ENCODE measurements at places on chromosomes 7 and 10. TPM values are rescaled to one million over a fixed set of nuclear protein-coding genes. Genes with fewer than 3 reads are reported as not detected.

Gene NPM3
- polyA plus RNA-seq = 2.5 TPM

Gene RSBN1L
- 8.3 TPM for polyA plus RNA-seq

Gene KLLN
- polyA plus RNA-seq = 0.55 TPM

Gene VSTM4
- polyA plus RNA-seq = 2.4 TPM

DNA sequence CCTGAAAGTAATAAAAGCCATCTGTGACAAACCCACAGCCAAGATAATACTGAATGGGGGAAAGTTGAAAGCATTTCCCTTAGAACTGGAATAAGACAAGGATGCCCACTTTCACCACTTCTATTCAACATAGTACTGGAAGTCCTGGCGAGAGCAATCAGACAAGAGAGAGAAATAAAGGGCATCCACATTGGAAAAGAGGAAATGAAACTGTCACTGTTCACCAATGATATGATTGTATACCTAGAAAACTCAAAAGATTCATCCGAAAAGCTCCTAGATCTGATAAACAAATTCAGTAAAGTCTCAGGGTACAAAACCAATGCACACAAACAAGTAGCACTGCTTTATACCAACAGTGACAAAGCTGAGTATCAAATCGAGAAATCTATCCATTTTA is 581.7 kb upstream of the TEX47 start:
- no peak for DNase-seq

DNA sequence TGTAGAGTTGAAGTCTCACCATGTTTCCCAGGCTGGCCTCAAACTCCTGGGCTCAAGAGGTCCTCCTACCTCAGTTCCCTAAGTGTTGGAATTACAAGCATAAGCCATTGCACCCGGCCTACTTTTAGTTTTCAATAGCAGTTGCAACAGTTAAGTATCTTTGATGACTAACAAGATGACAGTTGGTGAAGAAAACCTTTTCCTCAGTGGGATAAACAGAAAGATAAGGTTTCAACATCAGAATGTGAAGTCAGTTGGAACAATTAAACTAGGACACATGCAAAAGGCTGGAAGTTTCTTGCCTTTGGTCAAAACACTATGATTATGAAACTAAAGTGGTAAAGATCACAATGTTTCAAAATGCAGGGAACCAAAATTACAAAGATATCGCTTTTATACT is 169.2 kb downstream of the ZNF438 start:
- DNase-seq = no peak

DNA sequence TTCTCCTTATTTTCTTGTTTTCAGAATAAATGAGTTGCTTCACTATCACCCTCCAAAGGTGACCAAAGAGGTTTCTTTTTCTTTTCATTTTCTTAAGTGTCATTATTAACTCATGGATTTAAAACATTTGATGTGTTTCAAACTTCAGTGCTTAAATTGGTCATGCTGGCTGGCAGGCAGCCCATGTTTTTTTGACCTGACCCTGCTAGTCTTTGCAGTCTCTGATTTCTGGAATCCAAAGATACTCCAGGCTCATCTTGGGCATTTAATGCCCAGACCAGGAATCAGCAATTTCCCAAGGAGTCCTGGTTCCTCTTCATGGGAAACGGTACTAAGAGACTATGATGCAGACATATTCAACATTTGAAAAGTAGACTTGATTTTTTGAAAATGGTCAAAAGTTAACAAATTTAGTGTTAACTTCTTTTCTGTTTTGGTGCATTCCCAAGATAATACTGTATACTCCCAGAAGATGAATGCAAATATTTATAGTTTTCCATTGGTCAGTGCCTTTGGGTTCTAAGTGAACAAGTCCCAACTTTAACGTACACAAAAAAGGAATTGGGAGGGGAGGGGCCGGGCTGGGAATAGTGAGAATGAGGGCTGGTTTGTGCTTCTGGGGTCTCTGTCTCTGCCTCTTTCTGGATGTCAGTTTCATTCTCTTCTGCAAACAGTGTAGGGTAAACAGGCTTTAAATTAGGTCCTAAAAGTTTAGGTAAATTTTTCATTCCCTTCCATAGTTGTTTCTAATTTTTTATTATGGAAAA is 19.8 kb downstream of the NUB1 start:
- no peak for DNase-seq

DNA sequence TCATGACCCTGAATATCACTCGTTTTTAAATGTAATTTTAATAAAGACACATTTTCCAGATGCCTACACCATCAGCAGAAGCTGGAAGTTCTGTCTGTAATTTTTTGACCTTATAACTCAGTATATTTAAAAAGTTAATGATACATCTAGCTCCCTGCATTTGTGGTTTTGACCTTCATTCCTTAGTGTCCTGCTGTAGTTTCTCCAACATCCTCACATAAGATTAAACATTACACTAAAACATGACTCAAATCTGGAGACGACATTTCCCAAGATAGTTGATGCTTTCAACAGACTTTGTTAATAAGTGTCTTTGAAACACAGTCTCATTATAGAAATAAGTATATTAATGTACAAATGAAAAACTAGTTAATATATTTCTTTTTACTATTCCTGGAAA is 363.1 kb downstream of the POM121L12 start:
- DNase-seq = no peak

DNA sequence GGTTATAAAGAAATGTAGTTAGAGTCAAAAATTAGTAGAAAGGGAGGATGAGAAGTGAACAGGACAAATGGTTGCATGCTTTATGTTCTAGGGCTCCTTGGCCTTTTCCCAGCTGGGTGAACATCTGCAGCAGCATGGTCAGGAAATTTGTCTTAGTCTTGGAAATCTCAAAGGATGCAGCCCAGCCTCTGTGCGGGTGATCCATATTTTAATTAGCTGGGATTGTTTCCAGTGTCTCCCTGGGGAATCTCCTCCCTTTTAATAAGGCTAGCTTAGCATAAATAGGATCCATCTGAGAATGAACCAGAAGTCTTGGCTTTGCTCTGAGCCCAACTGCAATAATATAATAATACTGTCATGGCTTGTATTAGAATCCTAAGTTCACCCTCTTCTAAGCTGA is 198.3 kb downstream of the PRKG1 start:
- DNase-seq = no peak

DNA sequence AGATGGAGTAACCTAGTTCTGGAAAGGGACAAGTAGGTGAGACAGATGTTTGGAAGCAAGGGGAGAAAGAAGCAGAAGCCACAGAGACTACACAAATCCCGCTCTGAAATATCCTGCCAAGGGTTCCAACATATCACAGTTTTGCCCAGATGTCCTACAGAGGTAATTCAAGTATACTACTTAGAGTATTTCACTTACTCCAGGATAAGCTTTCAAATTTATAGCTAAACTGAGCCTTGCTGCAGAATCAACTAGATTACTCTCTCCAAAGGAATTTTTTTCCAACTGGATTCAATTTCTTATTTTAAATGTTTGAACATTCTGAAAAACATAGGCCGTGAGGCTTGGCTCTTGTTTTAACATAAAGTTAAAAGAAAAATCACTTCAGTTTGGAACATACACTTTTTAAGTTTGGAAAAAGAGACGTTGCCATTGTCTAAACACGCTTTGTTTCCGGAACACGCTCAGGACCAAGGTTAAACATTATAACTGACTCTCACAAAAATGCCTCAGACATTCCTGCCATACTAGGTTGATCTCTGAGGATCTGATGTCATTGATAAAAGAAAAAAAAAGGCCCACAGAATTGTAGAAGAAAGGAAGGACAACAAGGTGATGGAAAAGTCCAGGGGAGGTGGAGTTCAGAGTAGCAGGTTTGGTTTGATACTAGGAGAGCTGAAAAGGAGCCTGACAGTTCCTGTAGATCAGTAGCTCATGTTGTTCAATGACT is 74.8 kb downstream of the FAM185A start:
- no peak for DNase-seq

Measured in small intestine (tissue), 16 donors.